ENCODE measurements at places on chromosomes 1 and 21.

DNA sequence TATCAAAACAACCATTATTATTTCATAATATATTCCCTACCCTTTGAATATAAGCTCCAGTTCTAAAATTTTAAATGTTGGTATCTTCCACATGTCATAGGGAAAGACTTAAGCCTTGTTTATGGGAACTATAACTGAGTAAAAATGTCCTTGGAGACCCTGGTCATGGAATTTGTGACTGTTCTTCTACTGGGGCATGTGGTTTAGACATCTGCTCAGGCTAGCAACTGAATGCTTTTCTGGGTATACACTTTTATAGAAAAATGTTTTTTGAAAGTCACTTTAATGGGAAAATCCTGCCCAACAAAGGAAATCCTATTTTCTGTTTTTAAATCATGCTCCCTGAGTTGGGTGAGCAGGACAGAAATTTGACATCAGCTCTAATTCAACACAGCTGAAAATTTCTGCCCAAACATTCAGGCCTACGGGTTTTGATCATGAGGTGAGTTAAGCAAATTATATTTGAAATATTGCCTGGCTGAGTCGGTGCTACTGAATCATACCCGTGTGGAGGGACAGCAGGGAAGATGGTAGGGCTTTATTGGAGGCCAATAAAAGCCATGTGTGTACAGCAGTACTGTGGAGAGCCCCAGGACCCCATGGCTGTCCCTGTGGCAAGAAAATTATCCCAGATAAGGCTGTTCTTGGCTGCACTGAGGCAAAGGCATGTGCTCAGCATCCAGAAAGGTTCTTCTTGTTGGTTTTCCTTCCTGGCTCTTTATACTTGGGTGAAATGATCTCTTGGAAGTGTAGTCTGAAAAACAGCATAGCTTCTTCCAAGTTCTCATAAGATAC lies 391.8 kb downstream of the DISC1 start:
- no peak for DNase-seq

GRCh38 chr1:18309552-18310155 lies 171.1 kb upstream of the KLHDC7A start:
- DNase-seq, result no peak

- no peak for DNase-seq
Observed at GRCh38 chr1:195332102-195332501, 1276.1 kb downstream of the KCNT2 start.

- DNase-seq, result no peak
Observed at GRCh38 chr1:93034397-93034796, 44.7 kb upstream of the MTF2 start.

DNA sequence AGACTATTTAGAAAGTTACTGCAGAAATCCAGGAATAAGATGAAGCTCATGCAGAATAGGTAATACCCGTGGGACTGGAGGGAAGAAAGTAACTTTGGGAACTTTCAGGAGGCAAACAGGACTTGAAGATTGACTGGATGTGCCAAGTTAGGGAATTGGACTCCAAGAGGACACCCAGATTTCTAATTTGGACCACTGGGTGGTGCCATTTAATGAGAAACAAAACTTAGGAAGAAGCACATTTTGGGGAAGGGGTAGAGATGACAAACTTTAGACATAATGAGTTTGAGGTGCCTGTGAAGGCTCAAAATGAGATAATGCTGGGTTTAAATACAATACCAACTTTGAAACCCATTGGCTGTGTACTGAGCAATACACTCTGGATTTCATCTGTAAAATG lies 3.3 kb upstream of the B4GALT3 start:
- no peak for DNase-seq

GRCh38 chr1:93578433-93578830 lies 103.2 kb downstream of the BCAR3 start:
- no peak for DNase-seq

DNA sequence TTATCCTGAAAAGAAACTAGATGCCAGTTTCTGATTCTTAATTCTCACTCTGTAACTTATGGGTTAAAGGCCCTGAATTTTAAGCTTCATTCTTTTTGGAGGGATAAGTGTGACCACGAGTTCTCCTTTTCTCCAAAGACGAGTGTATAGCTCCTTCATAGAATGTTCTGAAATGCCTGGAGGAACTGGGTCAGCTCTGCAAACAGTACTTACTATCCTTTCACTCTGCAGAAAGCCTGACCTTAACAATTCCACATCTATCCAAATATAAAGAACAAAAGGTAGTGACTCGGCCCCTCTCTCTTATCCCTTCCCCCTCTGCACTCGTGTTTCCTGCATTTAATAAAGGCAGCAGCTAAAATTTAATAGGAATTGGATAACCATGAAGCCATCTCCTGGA lies 150.5 kb downstream of the LYPLAL1 start:
- no peak for DNase-seq

DNA sequence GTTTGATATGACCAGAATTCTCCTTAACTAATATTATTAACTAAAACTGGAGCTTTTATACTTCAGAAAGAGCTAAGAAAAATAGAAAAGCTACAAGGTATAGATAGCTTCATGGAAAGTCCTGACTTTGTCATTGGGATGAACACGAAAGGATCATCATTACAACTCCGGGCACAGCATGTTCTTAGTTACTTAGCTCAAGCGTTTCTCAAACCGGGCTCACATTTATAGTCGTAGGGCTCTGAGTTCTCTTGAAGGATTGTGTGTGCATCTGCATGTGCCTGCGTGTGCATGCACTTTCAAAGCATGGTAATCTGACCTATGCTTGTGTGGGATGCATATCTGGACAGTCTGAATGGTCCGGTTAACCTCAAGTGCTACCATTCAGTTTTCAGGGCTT lies 20.4 kb upstream of the MAP10 start:
- DNase-seq, result no peak

GRCh38 chr1:162599451-162599850 lies 32.8 kb upstream of the DDR2 start:
- DNase-seq, result no peak

- no peak for DNase-seq
Observed at GRCh38 chr1:32713081-32713480, 10.5 kb upstream of the SYNC start.

- DNase-seq, result peak; percentile 1
Observed at GRCh38 chr1:117561551-117561950, 44.3 kb upstream of the TENT5C start.

DNA sequence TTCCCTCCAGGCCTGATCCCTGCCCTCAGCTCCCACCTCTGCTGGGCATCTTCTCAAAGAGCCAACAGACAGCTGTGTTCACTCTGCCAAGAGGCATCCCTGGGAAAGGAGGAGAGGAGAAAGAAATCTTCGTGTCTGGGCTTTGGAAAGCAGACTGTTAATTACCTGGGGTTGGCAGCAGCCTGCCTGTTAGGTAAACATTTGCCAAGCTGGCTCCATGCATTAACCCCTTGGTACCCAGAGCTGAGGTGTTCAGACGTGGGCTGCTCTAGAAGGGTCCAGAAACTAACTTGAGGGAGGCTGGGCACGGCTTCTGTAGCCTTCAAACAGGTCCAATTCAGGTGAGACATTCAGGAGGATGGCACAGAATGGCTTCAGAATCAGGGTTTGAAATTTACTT lies 8.7 kb upstream of the EXTL1 start:
- DNase-seq, result no peak
